ENCODE measurements at places on chromosomes 12 and 14.

DNA sequence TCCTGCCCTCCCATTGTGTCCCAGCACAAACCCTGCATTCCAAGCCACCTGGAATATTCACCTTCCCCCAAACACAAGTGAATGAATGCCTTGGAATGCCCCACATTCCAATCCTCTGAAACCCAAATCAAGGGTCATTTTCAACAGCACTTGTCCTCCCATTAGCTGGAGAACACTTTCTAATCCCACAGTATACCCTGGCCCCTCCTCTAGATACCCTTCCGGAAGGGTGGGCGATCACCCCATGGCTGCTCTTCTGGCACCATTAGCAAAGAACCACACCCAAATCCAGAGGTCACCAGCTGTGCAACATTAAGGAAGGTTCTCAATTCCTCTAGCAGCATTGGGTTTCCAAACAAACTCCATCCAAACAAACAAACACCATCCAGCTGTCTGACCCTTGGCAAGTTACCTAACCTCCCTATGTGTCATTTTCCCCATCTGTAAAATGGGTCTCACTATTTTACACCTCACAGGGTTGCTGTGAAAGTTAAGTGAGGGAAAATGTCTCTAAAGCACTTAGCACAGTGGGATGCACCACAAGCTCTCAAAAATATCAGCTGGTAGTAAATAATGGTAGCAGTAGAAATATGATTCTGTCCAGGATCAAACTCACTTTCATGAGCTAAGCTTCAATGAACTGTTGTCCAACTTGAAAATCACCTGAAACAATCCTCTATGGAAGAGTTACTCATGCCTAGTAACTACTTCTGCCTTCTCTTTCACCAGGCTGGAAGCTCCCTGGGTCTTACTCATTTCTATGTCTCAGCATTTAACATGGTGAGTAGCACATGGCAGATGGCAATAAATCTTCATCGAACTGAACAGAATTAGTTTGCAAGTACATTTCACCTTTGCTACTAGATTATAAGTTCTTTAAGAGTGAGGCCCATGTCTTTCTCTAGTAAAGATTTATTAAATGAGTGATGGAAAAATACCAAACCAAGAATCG is 5.3 kb downstream of the NUAK1 start:
- DNase-seq, result no peak

GRCh38 chr12:13171921-13172859 is 24.3 kb upstream of the EMP1 start:
- no peak for DNase-seq

DNA sequence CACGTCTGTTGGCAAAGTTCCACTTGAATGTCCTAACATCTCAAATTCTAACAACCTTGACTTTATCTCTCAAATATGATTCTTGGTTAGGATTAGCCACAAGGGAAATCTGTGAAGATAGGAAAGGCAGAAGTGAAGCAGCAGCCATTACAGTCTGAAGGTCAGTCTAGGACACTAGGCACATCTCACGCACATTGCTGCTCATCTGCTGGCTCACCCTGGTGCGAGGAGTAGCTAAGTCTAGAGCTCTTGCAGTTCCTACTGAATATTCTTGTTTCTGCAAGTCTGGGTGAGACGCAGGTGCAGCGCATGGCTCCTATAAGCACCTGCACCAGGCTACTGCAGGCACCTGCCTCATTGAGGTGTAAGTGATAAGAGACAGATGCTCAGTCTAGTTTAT is 6.4 kb upstream of the SLC25A3 start:
- DNase-seq, result no peak

DNA sequence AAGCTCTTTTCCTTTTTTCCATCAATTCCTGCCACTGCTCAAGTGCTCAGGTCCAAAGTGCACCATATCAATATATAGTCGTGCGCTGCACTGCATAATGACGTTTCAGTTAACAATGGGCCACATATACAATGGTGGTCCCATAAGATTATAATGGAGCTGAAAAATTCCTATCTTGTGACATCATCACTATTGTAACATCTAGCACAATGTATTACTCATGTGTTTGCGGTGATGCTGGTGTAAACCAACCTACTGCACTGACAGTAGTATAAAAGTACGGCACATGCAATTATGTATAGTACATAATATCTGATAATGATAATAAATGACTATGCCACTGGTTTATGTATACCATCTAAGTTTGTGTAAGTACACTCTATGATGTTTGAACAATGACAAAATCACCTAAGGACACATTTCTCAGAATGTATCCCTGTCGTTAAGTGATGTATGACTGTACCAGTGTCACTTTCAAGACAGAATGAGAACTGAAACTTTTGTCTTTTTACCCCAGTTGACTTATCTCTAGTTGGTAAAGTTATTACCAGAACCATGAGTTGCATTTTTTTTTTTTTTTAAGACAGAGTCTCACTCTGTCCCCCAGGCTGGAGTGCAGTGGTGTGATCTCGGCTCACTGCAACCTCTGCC is 53.7 kb upstream of the INSM2 start:
- DNase-seq, result no peak

- no peak for DNase-seq
Observed at GRCh38 chr12:67085699-67086098, 183.5 kb upstream of the CAND1 start.

DNA sequence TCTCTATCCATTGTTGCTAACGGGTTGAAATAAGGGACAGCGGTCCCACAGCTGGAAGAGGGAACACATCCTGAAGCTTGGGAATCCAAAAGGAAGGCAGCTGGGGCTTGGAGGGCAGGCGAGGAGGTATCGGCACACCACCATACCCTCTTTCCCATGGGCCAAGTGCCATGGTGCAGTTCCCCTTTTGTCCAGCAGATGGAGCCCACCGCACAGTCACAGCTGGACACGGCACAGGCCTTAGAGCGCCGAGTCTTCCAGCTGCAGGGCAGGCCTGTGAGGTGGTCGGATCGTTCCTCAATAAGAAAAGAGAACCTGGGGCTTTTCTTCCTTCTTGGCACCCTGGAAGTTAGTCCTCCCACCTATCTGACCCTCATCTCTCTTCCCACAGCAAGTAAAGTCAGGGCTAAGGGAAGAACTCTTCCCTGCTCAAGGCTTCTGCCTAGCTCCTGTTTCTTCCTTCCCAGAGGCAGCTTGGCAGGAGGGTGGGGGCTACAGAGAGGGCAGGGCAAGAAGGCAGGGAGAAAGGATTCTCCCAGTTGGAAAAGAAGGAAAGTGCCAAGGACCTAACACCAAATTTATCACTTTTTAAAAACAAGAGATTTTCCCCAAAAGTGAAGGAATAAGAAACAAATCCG is 8.6 kb downstream of the PPP1R1A start:
- DNase-seq, result peak; percentile 67

- no peak for DNase-seq
Observed at GRCh38 chr14:64788706-64789105, 84.5 kb downstream of the PLEKHG3 start.

GRCh38 chr14:102066041-102066451 is 20.8 kb downstream of the HSP90AA1 start:
- no peak for DNase-seq

DNA sequence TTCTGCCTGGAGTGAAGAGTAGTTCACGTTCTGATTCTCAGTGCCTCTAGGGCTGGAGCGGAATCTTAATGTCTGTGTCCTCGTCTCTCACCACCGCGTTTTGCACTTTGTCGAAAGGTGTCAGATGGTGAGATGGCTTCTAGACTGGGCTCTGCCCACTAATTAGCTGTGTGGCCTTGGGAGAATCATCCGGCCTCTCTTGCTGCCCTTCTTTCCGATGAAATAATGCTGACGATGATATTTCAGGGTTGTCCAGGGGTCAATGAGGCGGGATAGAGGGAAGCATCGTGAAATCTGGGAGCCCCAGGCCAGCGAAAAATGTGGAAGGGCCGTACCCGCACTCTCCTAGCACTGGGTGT is 811 bp upstream of the GALNT16 start:
- no peak for DNase-seq

DNA sequence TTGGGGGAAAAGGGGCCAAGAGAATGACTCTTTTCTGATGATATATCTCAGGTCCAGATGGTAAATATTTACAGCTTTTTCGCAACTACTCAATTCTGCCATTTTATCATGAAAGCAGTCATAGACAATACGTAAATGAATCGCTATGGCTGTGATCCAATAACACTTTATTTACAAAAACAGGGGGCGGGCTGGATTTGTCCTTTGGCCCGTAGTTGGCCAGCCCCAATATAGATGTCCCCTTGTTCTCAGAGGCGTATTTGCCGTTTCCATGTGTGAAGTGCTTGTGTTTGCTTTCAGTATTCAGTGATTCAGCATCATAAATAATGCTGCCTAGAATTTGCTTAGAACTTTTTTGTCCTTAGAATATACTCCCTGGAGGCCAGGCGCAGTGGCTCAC is 77.2 kb downstream of the CCDC92 start:
- no peak for DNase-seq

- no peak for DNase-seq
Observed at GRCh38 chr12:16352481-16352880, 5.0 kb downstream of the MGST1 start.

DNA sequence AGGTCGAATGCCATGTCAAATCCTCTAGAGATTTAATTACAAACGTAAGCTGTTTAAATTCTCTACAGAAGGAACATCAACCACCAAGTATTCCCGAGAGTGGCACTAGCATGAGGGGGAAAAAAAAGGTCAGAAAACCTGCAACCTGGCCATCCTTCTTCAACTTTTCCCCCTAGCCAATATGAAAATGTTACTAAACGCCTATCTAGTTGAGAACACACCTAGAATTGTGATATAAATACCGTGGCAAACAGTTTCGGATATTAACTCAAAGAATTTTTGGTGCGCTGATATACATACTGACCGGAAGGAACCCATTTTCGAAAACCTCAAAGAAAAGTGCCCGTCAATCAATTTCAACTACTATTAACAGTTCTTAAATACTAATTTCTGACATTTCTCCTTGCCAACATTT is 1.8 kb downstream of the HNRNPC start:
- no peak for DNase-seq

DNA sequence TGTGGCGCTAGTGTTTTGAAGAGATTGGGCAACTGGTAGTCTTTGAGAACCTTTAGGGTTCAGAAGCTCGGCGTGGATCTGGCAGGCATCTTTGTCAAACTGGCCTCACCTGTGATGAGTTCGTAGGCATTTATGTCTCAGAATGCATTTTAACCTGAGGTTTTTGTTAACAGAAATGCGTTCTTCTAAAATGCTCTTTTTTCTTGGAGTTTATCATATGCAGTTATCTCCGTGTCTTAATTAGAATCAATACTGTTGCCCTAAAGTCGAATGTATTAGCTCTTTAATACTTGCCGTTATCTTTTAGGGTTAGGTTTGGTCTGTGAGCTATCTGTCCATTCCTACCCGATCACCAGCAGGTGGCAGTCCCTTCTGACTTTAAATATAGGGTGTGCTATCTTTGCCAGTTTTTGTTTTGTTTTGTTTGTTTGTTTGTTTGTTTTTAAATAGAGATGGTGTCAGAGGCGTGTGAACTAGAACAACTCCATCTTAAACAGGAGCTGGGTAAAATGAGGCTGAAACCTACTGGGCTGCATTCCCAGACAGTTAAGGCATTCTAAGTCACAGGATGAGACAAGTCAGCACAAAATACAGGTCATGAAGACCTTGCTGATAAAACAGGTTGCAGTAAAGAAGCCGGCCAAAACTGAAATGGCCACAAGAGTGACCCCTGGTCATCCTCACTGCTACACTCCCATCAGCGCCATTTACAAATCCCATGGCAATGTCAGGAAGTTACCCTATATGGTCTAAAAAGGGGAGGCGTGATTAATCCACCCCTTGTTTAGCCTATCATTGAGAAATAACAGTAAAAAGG is 1.4 kb downstream of the ATF1 start:
- no peak for DNase-seq

DNA sequence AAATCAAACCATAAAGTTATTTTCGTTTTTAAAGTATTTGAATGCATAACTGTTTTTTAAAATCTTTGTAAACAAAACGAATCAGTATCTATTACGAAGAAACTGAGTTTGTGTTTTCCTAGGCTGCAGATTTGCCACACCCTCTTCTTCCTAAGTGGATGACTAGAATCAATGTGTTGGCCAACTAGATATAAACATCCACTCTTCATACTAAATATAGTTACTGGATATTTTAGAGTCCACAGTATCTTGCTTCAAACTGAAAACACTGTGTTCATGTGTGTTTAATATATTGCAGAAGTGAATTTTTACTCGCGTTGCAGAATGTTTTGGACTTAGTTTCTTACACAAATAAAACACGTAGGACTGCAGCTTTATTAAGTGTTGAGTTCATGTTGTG is 63.2 kb downstream of the KLHL28 start:
- DNase-seq, result no peak

DNA sequence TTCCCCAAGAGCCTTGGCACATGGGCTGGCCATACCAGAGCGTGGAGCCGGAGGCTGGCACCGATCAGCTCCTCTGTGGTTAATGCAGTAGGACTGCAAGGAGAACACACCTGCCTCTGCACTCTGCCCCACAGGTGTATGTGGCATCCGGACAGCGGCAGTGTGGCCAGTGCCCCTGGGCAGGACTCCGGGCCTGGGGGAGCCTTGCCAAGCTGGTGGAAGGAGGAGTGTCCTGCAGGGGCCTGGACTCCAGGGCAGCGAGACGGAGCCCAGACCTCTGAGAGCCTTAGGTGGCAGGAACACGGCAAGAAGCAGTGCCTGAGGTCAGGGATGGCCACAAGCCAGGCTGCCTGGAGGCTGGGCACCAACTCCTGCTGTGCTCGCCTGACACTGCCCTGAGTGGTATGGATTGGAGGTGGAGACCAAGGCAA is 5.3 kb upstream of the BEGAIN start:
- no peak for DNase-seq

DNA sequence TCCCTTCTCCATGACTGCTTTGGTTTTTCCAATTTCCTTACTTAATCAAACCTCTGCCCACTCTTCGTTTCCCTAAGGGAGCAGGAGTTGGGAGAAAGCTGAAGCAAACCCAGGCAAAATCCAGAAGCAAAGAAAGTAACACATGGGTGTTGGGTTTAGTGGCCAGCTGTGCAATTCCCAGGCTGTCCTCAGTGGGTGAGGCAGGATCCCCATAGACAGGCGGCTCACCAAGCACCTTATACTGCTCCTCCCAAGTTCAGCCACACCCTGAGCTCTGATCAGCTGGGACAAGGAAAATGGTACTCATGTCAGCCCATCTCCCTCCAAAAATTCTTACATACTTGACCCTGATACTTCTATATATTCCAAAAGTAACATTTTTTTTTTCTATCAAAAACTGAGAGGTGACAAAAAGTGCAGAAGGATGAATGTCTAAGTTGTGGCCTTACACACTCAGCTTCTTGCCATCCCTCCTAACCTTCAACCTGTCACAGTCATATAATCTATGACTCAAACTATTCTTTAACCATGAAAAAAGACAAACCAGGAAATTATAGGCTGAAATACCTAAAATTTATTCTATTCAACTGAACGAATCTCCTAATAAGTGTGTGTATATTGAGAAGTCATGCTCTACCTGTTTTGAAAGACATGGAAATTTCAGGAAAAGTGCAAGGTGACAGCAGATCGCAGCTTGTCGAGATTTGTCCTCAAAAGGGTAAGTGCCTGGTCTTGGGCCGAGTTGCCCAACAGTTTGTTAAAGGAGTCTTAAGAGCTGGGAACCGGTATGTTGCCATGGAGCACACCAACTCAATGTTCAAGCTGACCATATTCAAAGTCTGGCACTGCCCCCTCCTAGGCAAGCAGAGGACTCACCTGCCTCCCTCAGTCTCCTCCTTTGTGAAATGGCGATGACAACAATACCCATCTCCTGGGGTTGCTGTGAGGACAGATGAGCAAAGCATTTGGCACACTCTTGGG is 17.6 kb upstream of the ZFP36L1 start:
- DNase-seq, result no peak

- no peak for DNase-seq
Observed at GRCh38 chr12:99024870-99025269, 379.8 kb downstream of the APAF1 start.
